ENCODE measurements at places on chromosomes 11 and 22.

- no peak for DNase-seq
These were observed 518 bp upstream of the GALNT18 start for GRCh38 chr11:11622340-11622706.

- DNase-seq, result peak; percentile 50
These were observed 91.7 kb downstream of the BRD1 start for GRCh38 chr22:49735901-49736421.

- DNase-seq, result no peak
These were observed 11.4 kb downstream of the POU2AF1 start for GRCh38 chr11:111367411-111368284.

DNA sequence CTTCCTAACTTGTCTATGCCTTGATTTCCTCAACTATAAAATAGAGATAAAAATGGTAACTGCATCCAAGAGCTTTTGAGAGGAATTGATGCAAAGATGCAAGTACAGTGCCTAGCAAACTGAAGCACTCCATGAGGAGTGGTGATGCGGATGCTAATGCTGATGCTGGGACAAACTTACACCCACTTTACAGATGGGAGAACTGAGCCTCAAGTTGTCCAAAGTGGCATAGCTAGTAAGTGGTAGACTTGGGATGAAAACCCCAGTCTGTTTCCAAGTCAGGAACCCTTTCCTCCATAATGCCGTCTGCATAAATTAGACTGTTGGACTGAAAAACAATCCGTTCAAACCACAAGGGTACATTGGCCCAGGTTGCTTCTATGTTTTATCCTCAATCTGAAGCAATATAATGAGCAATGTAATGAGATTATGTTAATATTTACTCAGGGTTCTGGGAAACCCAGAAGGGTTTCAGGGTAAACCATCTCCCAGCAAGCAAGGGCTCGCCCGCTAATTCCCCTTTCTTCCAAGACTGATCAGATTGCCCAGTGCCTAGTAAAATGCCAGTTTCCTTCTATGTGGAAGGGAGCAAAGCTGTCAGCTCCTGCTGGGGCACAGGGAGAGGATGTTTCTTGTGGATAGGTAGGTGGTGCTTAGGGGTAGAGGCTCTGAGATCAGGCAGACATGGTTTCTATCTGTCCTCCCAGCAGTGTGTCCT, 10.4 kb upstream of the EHF start:
- DNase-seq, result no peak

GRCh38 chr11:27020751-27021150, 19.9 kb upstream of the BBOX1 start:
- DNase-seq, result no peak

DNA sequence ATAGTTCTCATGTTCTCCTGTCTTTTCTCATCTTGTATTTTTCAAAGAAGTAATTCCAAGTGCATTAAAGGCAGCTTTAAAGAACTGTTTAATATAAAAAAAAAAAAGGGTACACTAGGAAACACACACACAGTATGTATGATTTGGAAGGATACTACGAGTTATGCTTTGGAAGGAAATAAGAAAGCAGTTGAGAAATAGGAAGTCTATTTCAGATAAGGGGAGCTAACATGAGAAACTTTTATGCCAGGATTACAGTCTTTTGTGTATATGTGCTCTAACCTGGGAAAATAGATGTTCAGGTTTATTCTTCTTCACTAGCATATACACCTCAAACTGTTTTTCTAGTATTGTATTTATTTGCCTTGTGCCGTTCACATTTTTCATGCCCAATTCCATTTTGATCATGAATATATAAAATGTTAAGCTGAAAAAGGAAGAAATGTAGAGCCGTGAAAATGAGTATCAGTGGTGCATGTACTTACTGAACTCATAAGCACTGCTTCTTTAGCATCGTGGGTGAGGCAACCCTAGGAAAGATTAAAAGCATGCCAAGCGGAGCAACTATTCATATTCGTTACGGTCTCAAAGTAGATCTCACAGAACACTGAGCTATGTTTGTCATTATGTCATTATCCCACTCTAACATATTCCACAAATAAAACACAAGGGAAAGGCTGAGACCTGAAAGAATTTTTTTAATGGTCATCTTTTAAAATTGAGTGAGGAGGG, 59.6 kb downstream of the GUCY1A2 start:
- DNase-seq, result no peak

GRCh38 chr22:17237038-17237668, 17.9 kb upstream of the ADA2 start:
- no peak for DNase-seq

GRCh38 chr11:66892911-66893310, 36.0 kb downstream of the LRFN4 start:
- DNase-seq, result no peak

GRCh38 chr22:16953206-16954059, 54.6 kb downstream of the GAB4 start:
- no peak for DNase-seq

DNA sequence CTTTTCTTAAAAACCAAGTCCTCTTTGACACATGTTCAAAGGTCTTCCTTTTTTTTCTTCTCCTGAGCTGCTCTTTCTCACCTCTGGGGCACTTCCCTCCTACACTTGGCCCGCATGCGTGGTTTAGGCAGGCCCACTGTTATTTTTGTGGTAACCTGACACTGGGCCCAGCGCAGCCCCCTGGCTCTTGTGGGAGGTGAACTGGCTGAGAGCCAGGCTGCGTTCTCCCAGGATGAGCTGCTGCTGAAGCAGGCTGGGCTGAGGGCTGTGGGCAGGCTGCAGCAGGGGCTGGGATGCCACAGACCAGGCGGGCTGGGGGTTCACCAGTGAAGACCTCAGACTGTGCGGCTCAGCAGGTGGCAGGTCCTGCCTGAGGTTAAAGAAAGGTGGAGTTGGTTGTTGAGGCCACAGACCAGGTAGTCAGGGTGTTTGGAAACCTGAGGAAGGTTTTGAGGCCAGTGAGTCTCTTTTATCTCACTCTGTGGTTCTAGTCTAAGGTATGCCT, 72.4 kb downstream of the TEAD1 start:
- no peak for DNase-seq

DNA sequence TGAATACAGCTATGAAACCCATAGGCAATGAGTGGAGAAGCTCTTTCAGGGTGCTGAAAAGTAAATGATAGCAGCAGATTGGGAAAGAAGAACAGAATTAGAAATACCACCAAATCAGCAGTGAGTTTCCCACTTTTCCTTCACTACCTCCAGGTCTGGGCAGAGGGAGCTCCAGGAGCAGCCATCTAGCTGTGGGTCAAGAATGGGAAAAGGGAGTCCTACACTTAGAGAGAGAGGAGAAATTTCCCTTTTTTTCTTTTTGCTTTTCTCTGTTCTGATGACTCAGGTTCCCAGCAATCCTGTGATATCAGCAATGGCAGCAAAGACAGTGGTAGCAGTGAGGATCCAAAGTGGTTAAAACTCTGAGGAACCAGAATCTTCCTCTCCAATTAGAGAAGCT, 263.9 kb downstream of the NXPE2 start:
- DNase-seq, result no peak

- no peak for DNase-seq
These were observed 38.2 kb upstream of the ABTB2 start for GRCh38 chr11:34395916-34396550.

DNA sequence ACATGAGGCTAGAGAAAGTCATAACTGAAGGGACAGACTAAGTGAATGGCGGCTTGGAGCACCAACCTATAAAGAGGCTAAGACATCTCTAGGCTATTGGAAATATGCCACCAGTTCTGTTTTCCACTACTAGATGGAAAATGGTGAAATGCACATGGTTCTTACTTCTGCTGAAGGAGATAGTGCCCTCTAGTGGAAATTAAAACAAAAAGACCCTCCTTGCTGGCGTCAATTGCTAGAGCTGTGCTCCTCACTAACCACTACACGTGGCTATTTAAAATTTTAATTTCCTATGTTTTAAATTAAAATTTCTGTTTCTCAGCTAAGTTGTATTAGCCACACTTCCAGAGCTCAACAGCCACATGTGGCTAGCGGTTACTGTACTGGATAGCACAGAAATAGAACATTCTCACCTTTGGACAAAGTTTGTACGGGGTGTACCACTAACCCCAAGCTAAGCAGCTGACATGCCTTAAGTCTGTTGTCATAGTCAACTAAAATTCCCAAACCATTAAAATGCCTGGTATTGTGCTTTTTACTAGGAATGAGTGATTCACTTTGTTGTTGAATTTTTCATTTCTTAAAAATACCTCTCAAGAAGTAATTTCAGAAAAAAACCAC, 34.1 kb upstream of the CALCA start:
- DNase-seq, result no peak

GRCh38 chr11:126733685-126734084, 266.9 kb downstream of the KIRREL3 start:
- DNase-seq, result no peak

DNA sequence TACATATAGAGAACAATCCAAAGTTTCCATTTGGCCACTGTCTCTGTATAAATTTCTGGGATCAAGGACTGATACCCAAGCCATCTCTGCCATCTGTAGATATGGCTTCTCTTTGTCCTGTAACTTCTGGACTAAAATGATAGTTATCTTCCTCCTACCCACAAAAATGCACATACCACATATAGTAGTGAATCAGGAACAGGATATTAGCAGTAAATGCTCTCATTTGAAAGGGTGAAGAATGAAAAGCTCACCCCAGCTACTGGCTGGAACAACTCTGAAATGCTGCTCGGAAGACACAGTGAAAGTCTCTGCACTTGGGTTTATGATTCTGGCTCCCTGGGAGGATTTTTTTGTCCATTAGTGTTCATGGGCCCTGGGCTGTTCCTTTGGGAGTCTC, 856.4 kb upstream of the LRRC4C start:
- DNase-seq, result no peak

DNA sequence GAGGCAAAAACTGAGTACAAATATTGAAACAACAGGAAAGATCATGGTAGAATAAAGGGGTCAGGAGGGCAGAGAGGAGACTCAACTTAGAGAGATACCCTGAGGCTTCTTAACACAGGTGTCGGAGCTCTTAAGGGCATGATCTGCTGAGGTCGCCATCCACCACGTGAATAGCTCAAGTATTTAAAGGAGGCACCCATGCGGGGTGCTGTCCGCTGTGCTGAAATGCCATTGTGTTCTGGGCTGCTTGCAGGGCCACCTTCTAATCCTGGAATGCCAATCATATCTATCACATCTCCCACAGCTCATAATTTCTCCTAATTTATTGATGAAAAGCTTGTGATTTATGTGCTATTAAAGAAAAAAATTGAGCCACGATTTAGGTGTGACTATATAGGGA, 90.2 kb downstream of the SEZ6L start:
- DNase-seq, result no peak

GRCh38 chr22:20859615-20860014, 808 bp downstream of the SNAP29 start:
- no peak for DNase-seq

DNA sequence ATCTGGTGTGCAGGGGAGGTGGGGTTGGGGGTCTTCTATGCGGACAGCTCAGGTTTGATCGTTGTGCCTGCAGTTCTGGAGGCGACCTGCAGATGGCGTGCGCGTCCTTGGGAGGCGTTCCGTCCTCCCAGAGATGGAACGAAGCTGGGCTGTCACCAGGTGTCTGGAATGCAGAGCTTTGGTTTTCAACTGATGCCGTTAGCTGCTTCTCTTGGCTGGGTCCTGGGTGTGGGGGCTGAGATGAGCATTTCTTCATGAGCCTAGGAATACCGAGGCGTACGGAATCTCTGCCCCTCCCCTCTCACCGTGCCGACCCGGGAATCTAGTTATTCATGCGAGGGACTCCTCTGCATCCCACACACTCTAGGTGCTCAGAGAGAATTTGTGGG, 98.6 kb downstream of the CEP164 start:
- DNase-seq, result peak; percentile 40

DNA sequence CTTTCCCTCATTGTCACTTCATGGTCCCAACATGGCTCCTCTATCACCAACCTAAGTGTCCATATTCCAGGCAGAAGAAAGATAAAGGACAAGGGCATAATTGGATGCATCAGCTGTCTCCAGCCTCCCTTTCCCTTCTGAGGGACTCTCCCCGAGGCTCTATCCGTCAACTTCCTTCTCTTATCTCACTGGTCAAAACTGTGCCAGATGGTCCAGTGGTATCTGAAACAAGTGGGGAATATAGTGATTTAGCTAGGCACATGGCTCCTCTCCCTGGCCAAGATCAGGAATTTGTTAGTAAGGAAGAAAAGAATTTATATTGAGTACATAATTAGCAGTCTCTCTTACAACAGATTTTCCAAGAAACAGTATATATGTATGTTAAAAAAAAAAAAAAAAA, 12.6 kb upstream of the SPON1 start:
- no peak for DNase-seq

GRCh38 chr11:20211691-20212090, 51.4 kb upstream of the DBX1 start:
- DNase-seq, result no peak

GRCh38 chr11:5597953-5598352, 1.5 kb downstream of the TRIM6 start:
- no peak for DNase-seq

DNA sequence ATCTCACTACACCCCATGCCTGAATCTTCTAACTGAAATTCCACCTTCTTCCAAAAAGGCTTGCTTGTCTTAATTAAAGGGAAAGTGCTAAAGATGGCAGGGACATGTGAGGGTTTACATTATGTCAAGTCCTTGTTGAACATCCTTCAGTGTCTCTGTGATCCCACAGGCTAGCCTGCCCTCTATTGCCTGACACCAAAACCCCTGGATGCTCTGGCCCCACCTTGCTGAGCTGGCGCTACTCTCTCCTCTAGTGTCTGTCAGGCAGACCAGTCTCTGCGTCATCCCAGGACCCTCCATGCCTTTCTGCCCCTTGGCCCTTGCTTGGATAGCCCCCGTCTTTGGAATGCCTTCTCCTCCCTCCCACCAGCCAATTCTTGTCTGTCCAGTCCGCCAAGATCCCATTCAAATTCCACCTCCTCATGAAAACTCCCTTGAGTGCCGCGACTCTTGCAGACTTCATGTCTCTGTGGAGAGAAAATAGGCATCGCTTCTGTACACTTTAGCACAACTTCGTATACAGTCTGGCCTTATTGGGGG, 69.3 kb downstream of the PKNOX2 start:
- DNase-seq, result no peak

DNA sequence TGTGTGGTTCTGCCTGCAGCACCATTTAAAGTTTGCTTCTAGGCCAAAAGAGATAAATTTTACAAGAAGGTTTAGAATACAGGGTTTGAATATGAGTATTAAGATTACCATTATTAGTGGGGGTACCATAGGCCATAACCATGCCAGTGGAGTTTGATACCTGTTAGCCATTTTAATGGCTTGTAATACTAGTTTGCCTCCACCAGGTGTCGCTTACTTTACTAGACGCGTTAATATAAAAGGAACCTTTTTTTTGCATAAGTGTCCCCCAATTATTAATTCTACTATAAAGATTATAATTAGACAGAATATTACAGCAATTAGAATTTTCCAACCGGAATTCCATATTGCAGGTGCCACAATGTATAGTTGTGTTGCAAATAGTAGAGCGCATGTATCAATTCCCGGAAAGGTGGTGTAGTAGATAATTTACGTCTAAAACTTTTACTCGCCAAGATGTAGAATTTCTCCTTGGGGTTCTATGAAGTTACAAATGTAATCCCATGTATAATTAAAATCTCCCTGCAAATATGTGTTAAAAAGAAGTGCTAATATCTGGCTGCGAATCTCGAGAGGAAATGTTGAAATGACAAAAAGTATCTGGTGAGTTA, 16.1 kb downstream of the MS4A6E start:
- no peak for DNase-seq

Data from tibial artery (tissue), 4 donors.